Activated T-cell treated with anti-CD3 and anti-CD28 coated beads, Interleukin-2, amount 50 U/mL, for 1 hour (primary cell): ENCODE measurements at places on chromosomes 5 and 9.

DNA sequence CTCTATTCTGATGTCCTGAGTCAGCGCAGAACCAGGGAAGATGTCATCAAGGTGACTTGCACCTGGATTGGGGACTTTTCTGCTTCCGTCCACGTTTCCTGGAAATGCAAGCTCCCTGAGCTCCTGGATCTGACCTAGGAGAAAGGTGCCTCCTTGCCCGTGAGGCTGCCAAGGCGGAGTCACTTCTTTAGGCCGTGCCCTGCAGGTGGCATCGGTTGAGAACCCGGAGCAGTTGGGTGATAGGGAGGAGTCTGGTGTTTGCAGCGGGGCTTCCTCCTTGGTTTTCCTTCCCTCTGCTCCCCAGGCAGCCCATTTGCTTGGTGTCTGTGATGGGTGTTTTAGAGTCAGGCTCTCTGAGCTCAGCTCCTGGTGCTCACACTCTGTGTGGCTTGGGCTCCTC, 15.2 kb downstream of the NANS start:
- DNase-seq, result no peak

DNA sequence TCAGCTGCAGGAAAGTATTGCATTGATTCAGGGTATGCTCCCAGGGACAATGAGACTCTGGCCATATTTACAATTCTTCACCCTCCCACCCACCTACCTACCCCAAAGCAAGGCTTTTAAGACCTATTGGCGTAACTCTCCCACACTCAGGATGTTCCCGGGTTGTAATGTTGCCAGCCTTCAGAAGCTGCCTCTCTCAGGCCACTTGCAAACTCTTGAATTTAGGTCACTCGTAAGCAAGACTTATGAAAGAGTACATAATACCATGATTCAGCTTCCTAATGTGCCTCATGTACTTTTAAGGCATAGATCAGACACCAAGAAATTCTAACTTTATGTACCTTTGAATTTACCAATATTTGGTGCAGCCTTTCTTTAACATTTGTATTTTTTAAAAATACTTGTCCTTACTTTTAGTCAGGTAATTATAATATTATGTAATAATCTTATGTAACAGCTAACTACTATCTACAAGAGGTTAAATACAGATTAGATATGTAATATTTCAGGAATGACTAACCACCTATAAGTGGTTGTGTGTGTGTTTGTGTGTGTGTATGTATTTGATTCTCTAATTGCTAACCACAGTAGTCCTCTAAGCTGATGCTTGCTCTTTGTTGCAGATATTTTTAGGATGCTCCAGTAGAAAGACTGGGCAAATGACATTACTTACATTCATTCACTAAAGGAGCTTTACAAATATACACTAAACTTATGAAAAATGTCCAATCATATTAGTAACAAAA, 630.5 kb upstream of the MEF2C start:
- no peak for DNase-seq

- DNase-seq, result no peak
Observed at GRCh38 chr9:121021301-121021700, 28.8 kb downstream of the C5 start.

- no peak for DNase-seq
Observed at GRCh38 chr9:72656021-72656420, 134.6 kb downstream of the TMC1 start.

DNA sequence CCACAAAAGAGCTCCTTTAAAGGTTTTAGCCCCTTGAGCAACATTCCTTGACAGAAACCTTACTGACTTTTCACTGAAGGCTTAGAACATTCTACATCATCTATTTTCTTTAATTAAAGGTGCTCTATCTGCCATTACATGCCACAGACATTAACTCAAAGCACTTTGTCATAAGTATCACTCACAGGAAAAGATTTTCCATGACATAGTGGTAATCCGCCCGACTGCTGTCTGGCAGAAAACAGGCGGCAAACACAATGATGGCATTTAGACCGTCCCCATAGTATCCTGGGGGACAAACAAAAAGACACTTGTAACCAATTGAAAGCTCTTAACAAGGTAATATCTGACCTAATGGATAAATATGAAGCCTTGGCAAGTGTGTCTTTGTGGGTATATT, 126.2 kb upstream of the PCA3 start:
- no peak for DNase-seq

GRCh38 chr9:107242073-107243030, 40.7 kb upstream of the RAD23B start:
- no peak for DNase-seq
